Neural crest cell (in vitro differentiated cells): ENCODE measurements at places on chromosomes 13 and 19.

- H3K27ac ChIP-seq: no peak within 1 kb of the TSS
- peaks cover 18% of the 10 kb centered on the region for H3K4me1 ChIP-seq
- no peaks in the 10 kb centered on the region for H3K36me3 ChIP-seq
- peaks cover 51% of the 10 kb centered on the region for H3K27me3 ChIP-seq
Measured at GRCh38 chr19:46635920-46636761, at the start of gene GNG8. TSS of gene GNG8 (minus strand) at chr19:46636202. CDS start at chr19:46634682, 1,520 bp downstream.

DNA sequence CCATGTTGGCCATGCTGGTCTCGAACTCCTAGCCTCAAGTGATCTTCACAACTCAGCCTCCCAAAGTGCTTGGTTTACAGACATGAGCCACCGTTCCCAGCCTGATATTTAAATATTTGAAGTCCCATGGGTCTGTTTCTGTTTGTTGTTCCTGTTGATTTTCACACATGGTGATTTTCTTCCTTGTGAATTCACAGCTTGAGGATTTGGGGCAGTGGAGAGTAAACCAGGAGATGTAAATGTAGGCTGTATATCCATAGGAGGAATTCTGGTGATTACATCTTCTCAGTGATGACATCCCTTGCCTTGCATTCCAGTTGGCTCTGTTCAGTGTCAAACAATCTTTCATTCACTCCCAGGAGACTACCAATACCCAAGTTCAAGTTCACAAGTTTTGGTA, 471.9 kb downstream of the KCTD12 start:
- H3K4me3 ChIP-seq: no peak overlapping the region
- peaks cover 4% of the 10 kb centered on the region for H3K4me1 ChIP-seq
- no peak overlapping the region for H3K27ac ChIP-seq

DNA sequence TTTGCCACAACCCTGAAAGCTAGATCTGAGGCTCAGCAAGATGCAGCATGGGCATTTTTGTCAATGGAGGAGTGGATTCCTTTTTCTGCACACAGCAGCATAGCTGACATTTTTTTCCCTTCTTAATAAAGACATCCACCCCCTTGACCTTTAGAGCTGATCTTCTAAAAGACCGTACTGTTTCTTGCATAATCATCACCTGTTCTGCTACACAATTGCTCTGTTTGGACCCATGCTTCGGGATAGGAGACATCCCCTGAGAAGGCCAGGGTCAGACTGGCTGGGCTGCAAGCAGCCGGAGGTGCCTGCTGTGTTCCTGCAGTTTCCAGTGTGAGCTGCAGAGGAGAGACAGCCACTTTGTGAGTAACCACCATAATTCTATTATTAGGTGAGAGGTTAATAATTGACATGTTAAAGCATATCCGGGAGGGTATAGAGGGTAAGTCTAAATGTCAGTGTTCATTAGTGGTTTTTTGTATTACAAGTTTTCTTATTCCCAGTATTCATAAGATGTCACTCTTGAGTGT, 108.5 kb upstream of the C1QTNF9B start:
- peak overlapping the region; percentile 66 for H3K27ac ChIP-seq
- no peaks in the 10 kb centered on the region for H3K27me3 ChIP-seq
- no peaks in the 10 kb centered on the region for H3K36me3 ChIP-seq
- no peak overlapping the region for H3K4me3 ChIP-seq
- no peak for DNase-seq

DNA sequence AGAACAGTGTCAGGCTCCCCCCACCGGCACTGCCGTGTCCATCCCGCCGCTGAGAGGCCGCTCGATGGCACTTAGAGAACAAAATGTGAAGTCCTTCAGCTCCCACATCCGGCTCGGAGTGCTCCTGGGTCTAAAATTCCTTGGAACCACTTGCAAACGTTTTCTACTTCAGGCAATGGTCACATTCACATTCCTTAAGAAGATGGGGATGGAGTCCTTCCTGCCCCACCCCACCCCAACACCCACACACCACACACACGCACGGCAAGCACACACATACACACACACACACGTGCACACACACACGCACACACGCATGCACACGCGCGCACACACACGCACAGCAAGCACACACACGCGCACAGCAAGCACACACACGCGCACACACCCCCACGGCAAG, 83.4 kb downstream of the SOX1 start:
- no peaks in the 10 kb centered on the region for H3K36me3 ChIP-seq
- peaks cover 45% of the 10 kb centered on the region for H3K4me1 ChIP-seq
- no peaks in the 10 kb centered on the region for H3K27me3 ChIP-seq
- no peak overlapping the region for H3K4me3 ChIP-seq
- DNase-seq: no peak
- no peak overlapping the region for H3K27ac ChIP-seq

DNA sequence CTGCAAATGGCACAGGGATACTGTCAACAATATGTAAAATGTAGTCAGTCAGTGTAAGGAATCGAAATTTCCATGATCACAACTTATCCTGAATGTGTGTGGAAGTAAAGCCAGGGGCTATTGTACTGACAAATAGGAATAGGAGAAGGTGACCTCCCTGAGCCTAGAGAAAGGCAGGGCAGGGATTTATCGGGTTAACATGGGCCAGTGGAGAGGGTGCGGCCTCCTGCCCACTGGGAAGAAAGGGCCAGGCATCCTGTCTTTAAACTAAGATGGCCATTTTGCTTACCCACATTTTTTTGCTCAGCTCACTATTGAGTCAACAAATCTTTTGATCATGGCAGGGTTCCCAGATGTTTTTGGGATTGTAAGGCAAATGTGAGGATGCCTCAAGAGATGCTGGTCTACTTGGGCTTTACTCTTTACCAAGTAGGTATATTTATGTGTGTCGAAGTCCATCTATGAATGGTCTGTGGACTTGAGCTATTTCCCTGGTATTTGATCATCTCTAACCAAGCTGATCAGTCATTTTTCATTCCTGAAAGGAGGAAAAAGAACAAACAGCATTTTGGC, 116.6 kb upstream of the RNF113B start:
- H3K27ac ChIP-seq: peak overlapping the region; percentile 44
- H3K4me1 ChIP-seq: peaks cover 67% of the 10 kb centered on the region
- H3K36me3 ChIP-seq: no peaks in the 10 kb centered on the region
- no peaks in the 10 kb centered on the region for H3K27me3 ChIP-seq
- no peak overlapping the region for H3K4me3 ChIP-seq
- DNase-seq: no peak

- H3K4me1 ChIP-seq: no peaks in the 10 kb centered on the region
- no peak overlapping the region for H3K27ac ChIP-seq
- H3K36me3 ChIP-seq: no peaks in the 10 kb centered on the region
- DNase-seq: no peak
- H3K4me3 ChIP-seq: no peak overlapping the region
Measured at GRCh38 chr19:54684527-54684926, 21.7 kb downstream of the LILRB4 start.

- H3K27me3 ChIP-seq: no peaks in the 10 kb centered on the region
- no peak overlapping the region for H3K27ac ChIP-seq
Measured at GRCh38 chr13:112450904-112451240, 74.7 kb downstream of the SPACA7 start.

DNA sequence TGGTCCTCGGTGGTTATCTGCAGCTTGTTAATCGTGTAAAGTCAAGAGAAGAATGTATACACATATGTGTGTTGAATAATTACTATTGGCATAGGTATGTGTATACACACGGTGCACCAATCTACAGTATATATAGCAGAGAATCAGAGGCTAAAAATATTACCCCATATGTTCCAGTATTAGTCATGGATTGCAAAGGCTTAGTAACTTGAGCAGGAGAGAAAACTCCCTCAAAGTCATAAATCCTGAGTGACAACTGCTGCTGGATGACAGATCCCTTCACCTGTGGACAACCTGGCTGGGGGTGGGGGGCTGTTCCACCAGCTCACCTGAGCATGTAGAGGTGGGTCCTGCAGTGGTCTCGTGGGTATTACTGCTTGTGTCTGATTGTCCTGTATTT, 185.0 kb downstream of the ZNF536 start:
- no peak for DNase-seq
- peaks cover 5% of the 10 kb centered on the region for H3K27me3 ChIP-seq
- H3K4me1 ChIP-seq: peaks cover 31% of the 10 kb centered on the region
- no peak overlapping the region for H3K27ac ChIP-seq
- H3K4me3 ChIP-seq: no peak overlapping the region
- H3K36me3 ChIP-seq: no peaks in the 10 kb centered on the region

DNA sequence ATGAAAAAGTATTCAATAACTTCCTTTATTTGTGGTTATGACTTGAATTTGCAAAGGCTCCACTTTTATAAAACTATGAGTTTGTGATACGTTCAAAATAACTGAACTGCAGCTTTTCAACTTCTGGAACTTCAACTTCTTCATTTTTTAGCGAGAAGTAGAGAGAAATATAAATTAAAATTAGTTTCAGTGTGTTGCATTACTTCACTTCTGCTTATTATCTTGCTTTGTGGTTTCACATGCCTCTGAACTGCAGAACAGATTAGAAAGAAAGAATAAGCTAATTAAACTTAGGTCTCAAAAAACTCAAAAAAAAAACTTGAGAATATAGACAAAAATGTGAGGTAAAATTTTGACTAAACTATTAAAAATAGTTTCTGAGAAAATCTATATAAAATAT, 1073.4 kb downstream of the PCDH17 start:
- H3K27me3 ChIP-seq: no peaks in the 10 kb centered on the region
- no peak overlapping the region for H3K27ac ChIP-seq
- H3K36me3 ChIP-seq: peaks cover 2% of the 10 kb centered on the region
- no peaks in the 10 kb centered on the region for H3K4me1 ChIP-seq

DNA sequence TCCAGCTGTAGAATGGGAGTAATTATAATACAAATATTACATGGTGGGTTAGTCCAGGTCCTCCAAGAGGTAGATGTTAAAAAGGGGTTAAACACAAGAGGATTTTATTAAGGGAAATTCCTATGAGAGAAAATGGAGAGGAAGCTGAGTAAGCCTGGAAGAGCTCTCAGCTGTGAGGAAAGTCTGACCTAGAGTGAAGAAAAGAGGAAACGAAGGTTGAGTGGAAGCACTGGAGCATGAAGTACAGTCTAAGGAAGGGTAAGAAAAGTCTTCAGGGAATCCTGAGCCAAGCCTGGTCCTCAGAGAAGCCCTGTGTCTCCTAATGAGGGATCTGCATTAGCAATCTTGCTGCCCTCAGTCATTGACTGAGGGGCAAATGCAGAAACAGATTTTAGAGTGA, 506.2 kb downstream of the GPC5 start:
- H3K36me3 ChIP-seq: no peaks in the 10 kb centered on the region
- H3K4me3 ChIP-seq: no peak overlapping the region
- H3K27ac ChIP-seq: no peak overlapping the region
- H3K27me3 ChIP-seq: no peaks in the 10 kb centered on the region
- DNase-seq: no peak

GRCh38 chr19:6062274-6062673, 48.0 kb downstream of the RFX2 start:
- H3K27ac ChIP-seq: no peak overlapping the region
- H3K4me3 ChIP-seq: no peak overlapping the region
- peaks cover 54% of the 10 kb centered on the region for H3K4me1 ChIP-seq
- H3K27me3 ChIP-seq: no peaks in the 10 kb centered on the region
